HS-27A (cell line): ENCODE measurements at places on chromosomes 12 and 14.

- DNase-seq = no peak
Measured at GRCh38 chr14:93663317-93663716, 125.0 kb downstream of the PRIMA1 start.

GRCh38 chr12:98669751-98670150 is 24.7 kb downstream of the APAF1 start:
- no peak for DNase-seq

DNA sequence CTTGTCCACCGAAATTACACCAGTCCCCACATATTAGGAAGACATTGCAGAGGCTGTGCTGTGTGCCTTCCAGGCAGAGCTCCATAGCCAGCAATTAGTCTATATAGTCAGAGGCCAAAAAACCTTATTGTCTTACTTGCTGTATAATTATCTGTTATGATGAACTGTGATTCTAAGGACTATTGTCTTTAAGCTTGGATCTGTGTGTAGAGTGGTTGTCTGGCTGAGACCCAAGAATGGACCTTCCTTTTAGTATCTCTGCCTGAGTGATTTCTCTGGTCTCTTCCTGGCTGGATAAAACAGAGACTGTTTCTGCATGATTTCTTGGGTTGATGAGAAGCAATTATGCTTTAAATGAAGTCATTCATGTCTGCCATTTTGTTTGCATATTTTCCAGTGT is 465.3 kb downstream of the PRKD1 start:
- DNase-seq = no peak

- no peak for DNase-seq
Measured at GRCh38 chr14:61616524-61617185, 78.7 kb upstream of the HIF1A start.

- DNase-seq = peak; percentile 20
Measured at GRCh38 chr12:3772380-3772779, 19.5 kb upstream of the CRACR2A start.

- DNase-seq = no peak
Measured at GRCh38 chr12:107461222-107461975, 224.2 kb upstream of the PWP1 start.

DNA sequence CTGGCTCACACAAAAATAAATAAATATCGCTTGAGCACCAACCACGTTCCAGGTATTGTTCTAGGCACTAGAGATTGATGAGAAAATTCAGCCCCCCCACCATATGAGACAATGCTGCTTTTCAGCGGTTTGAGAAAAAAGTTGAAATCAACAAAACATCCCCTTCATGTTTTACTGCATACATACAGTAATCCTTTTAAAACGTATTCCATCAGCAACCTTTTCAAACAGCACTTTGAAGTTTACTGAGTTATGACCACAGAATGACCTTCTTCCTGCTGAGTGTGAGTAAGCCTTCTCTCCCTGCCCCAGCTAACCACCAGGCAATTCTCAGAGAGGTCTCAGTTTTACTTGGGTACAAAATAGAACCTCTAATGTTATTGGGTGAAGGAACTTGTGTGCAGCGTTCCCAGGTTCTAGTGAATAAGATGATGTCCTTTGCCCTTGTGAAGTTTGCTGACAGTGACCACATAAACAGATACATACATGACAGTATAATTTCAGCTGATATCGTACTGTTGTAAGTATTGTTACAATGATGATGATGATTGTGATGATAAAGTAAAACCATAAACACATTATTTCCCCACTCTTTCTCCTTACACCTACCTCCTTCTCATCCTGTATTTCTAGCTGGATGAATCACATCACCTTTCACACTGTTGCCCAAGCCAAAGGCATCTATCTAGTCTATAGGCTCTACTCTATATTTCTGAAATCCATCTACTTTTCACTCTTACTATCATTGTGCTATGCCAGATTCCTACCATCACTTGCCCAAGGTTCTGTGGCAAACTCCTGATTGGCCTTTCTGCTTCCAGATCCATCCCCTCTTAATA is 124.4 kb upstream of the KRR1 start:
- no peak for DNase-seq

- DNase-seq = no peak
Measured at GRCh38 chr12:23867794-23868193, 81.7 kb downstream of the SOX5 start.

DNA sequence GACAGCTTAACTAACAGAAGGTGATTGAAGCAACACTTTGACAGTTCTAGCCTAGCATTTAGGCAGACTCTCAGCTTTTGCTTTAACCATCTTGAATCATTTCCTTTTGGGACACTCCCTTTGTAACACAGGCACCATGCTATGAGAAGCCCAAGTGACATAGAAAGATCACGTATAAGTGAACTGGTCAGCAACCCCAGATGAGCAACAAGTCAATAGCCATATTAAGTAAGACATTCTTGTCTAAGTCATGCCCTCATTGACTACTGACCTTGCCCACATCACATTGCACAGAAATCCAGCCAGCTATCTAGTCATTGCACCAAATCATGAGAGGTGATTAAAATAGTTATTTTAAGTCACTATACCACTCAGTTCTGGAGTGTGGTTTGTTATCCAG is 476.8 kb downstream of the TRHDE start:
- DNase-seq = no peak

GRCh38 chr12:14244876-14245669 is 120.4 kb upstream of the ATF7IP start:
- no peak for DNase-seq

- no peak for DNase-seq
Measured at GRCh38 chr12:89883630-89884389, 175.2 kb upstream of the ATP2B1 start.

- no peak for DNase-seq
Measured at GRCh38 chr12:95634622-95635621, 83.6 kb upstream of the USP44 start.

- no peak for DNase-seq
Measured at GRCh38 chr12:1836854-1837421, 16.6 kb downstream of the LRTM2 start.

DNA sequence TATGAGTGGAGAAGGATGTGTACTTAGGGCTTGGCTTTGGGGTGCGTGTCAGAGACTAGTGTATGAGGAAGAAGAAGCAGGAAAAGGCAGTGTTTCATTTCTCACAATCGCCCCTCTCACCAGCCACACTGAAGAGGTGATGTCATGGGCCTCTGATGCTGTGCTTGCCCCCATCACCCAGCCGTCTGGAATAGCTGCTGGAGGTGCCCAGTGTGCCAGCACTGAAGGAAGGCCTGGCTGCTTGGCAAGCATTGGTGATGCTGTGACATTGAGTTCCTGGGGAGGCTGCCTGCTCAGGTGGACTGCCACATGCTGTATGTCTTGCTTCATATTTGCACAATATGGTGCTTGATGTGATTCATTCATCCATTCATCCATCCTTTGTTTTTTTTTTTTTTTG is 56.2 kb downstream of the CRADD start:
- no peak for DNase-seq
